ENCODE measurements at places on chromosomes 3 and 15. TPM values are rescaled to one million over a fixed set of nuclear protein-coding genes. Genes with fewer than 3 reads are reported as not detected.

SI gene
- total RNA-seq: not detected

OCA2 gene
- total RNA-seq: 0.63 TPM

- no peak for DNase-seq
These were observed 355.5 kb upstream of the ROPN1 start for GRCh38 chr3:124347418-124347817.

DNA sequence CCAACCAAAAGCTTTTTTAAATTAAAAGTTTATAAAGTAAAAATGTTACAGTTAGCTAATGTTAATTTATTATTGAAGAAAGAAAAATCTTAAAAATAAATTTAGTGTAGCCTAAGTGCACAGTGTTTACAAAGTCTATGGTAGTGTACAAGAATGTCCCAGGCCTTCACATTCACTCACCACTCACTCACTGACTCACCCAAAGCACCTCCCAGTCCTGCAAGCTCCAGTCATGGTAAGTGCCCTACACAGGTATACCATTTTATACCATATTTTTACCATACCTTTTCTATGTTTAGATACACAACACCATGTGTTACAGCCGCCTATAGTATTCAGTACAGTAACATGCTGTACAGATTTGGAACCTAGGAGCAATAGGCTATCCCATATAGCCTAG is 29.1 kb downstream of the SSR3 start:
- DNase-seq: no peak

DNA sequence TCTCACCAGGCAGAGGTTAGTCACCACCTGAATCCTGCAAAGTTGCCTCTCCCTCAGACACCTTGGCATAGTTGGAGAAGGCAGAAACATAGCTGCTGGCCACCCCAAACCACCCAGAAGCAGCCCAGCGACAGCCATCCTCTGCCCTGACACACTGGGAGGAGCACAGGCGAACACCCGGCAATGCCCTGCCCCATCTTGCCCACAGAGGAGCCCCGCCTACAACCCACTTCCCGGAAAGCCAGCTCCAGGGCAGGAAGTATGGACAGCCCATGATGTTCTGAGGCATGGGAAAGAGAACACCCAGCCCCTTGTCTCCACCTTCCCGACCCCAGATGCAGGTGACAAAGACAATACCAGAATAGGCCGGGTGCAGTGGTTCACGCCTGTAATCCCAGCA is 12.6 kb upstream of the SHISA5 start:
- DNase-seq: no peak

CYP1A1 gene
- 0.41 TPM for total RNA-seq

- DNase-seq: no peak
These were observed 228.8 kb upstream of the PPP2R3A start for GRCh38 chr3:135736740-135737139.

- DNase-seq: no peak
These were observed 344.5 kb downstream of the FGF12 start for GRCh38 chr3:192382861-192383260.

ASTE1 gene
- total RNA-seq: 1.2 TPM

GRCh38 chr3:142210144-142210543 is 15.2 kb downstream of the GK5 start:
- no peak for DNase-seq

- peak; percentile 30 for DNase-seq
These were observed 48.4 kb upstream of the KY start for GRCh38 chr3:134699141-134699711.

DNA sequence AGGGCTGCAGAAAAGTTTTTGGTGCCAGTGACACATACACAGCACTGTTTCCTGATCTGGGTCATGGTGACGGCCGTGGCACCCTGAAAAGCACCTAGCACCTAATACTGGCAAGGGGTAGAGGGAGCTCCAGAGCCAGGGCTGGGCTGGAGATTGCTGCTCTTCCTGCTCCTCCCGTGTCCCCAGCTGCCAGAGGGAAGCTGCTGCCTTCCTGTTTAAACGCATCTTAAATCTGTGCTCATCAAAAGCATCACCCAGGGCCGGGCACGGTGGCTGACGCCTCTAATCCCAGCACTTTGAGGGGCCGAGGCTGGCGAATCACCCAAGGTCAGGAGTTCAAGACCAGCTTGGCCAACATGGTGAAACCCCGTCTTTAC is 156.7 kb upstream of the MEF2A start:
- peak; percentile 54 for DNase-seq

RBP2 gene
- not detected for total RNA-seq

WDR49 gene
- 1.2 TPM for total RNA-seq

DNA sequence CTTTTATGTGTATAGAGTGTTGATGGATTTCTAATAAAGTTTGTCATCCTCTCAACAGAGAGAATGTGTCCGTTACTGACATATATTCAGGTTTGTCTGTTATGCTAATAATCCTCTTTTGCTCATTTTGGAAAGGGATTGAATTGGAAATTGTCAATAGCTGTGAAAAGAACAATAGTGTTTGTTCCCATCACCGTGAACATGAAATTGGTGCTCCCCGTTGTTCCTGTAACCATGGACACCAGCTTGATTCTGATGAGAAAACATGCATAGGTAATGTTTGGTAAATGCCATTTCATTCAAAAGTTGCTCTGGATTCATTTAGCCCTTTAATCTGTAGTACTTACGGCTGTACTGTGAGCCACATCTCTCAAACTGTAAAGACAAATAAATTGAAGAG is 707.0 kb upstream of the GOLIM4 start:
- DNase-seq: no peak

- DNase-seq: no peak
These were observed 13.9 kb upstream of the PRICKLE2 start for GRCh38 chr3:64238971-64239667.

CHRM5 gene
- total RNA-seq: not detected

GRCh38 chr3:104961851-104962250 is 404.9 kb upstream of the ALCAM start:
- DNase-seq: no peak

EIF5A2 gene
- 9.5 TPM for total RNA-seq

GABRR3 gene
- not detected for total RNA-seq

DNA sequence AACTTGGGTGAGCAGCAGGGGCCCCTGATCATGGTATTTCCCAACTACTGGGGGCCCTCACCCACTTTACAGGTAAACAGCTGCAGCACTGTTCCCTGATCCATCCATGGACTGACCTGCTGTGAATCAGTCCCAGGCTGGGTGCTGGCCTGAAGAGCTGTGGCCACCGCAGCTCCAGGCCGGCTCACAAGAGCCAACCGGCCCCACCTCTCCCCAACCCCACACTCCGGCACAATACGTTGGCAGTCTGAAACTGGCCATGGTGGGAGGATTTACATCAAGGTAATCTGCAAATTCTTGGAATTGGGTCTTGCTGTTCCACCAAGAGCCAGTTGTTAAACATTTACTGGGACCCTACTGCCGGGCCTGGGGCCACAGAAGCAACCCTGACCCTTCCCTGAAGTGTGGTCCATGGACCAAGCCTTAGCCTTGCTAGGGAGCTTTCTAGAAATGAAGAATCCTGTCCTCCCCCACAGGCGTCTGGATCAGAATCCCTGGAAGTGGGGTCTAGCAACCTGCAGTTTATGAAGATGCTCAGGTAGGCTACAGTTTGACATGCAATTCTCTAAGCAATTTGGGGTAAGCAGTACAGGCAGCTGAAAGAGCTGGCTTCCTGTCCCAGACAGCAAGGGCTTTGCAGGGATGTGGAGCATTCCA is 3.7 kb downstream of the SLC6A20 start:
- no peak for DNase-seq

RBMS3 gene
- 19.3 TPM for total RNA-seq

DNA sequence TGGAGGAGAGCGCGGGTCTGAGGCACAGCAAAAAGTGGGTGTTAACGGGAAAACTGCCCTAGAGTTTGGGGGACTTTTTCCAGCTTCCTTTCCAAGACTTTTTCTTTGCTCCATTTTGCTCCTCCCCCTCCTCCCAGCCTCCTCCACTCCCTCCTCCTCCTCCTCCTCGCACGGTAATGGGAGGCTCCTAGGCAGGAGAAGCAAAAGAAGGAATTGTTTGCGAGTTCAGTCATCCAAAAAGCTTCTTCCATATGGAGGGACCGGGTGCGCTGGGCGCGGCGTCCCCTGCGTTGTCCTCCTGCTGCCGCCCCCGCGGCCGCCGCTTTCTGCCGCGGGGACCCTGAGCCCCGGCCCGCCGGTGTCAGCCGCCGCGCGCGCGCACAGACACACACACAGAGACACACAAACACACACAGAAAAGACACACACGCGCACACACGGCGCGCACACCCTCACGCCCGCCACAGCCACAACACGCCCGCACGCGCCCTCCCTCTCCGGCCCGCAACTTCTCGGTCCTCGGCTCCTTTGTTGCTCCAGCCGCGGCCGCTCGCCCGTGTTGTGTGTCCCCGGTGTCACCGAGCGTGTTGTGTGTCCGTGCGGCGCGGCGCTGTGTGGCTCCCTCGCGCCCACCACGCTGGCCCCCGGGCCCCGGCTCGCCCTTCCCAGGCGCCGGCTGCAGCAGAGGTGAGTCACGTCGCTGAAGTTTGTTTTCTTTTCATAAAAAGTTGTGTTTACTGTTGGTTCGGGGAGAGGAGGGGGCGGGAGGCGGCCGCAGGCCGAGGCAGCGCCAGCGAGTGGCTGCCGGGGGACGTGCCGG is at the start of gene BOC:
TSS of gene BOC (plus strand) at position 228 of the 820 bp plus-strand sequence. CDS start 38,246 bp downstream, outside the sequence.
- no peak for DNase-seq

GRCh38 chr3:45560281-45560971 is 34.1 kb upstream of the LIMD1 start:
- DNase-seq: peak; percentile 96

GRCh38 chr3:171038342-171038741 is 11.8 kb upstream of the SLC2A2 start:
- no peak for DNase-seq

GRCh38 chr3:8266730-8267131 is 234.9 kb upstream of the LMCD1 start:
- no peak for DNase-seq

DNA sequence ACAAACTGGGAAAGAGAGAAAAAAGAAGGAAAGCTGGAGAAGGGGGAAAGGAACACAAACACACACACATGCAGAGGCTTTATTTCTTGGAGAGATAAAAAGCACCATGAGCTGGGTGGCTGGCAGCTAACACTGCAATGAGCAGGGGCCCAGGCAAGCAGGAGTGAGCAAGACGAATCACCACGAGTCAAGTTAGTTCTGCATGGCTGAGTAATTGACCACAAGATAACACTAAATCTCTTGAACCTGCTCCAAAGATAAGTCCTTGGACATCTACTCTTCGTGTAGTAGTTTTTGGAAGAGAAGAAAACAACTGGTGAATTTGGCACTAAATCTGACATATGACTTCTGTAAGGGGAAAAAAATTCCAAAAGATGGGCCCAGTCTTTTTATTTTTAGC is 100.9 kb downstream of the MYO5A start:
- peak; percentile 83 for DNase-seq

DNA sequence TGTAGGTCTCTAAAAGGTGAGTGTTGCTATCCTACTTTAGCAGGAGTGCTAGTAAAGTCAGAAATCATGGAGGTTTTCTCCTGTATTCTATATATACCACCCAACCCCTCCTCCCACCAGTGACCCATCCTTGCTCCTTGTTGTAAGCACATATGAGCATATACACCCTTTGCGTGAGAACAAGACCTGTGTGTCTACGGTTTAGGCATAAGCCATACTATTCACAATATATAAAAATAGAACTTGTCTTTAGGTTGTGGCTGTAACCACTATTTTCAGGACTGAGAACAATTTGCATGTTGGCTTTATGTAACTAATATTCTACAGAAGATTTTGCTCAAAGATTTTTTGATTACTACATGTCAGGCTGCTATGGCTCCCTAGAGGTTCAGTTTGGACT is 59.1 kb upstream of the TOP2B start:
- no peak for DNase-seq

- DNase-seq: no peak
These were observed 513.6 kb upstream of the KCNMB2 start for GRCh38 chr3:178022599-178022998.

GRCh38 chr3:183537295-183537730 is 18.2 kb downstream of the KLHL6 start:
- DNase-seq: peak; percentile 73

GRCh38 chr3:25594007-25594502 is 70.7 kb downstream of the TOP2B start:
- no peak for DNase-seq

SCG5 gene
- not detected for total RNA-seq

- DNase-seq: peak; percentile 6
These were observed 45.1 kb downstream of the DAPK2 start for GRCh38 chr15:64001148-64001547.

Measured in gastrocnemius medialis (tissue), 4 donors.